Stimulated activated CD4-positive, alpha-beta T cell treated with anti-CD3 and anti-CD28 coated beads, Interleukin-15, amount 100 ng/mL, for 1 hour (primary cell): ENCODE measurements at places on chromosomes 11 and 22.

DNA sequence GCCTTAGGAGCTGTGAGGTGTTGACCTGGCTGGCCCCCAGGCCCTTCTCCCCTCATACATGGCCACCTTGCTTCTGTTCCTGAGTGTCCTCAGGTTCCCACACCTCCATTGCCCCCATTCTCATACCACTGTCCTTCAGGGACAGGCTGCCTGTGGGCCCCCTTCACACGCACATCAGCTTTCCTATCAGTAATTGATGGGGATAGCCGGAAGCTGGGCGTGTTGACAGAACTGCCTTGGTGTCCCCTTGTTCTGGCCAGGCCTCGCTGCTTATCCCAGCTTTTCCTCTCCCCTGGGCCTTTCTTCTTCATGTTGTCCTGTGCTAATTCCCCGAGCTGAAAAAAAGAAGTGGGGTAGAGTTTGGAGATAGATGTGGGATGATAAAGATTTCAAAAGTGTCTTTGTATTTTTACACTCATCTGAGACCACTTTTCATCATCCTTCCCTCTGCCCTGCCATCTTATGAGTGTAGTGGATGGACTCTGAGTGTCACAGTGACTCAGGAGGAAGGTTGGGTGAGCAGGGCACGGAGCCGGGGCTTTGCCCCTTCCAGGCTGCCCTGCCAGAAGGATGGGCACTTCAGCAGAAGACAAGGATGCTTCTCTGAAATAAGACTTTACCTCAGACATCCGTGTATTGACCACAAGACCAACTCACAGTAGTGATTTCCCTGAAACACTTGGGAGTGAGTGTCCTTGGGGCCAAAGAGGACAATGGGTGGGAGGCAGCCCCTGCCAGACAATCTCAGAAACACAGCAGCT, 42.8 kb downstream of the MED15 start:
- no peak for DNase-seq

DNA sequence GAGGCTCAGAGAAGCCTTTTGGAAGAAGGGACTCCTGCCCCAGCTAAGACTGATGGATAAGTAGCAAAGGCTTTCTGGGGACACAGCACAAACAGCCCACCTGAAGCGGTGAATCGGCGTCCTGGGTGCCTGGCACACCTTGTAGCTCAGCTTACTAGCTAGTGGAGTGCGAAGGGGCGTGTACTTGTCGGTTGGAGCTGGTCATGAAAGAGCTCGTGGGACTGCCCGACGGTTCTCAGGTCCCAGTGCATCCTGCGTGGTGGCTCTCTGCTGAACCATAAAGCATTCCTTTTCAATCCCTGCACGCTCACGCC, 690 bp upstream of the UVRAG start:
- DNase-seq, result no peak

DNA sequence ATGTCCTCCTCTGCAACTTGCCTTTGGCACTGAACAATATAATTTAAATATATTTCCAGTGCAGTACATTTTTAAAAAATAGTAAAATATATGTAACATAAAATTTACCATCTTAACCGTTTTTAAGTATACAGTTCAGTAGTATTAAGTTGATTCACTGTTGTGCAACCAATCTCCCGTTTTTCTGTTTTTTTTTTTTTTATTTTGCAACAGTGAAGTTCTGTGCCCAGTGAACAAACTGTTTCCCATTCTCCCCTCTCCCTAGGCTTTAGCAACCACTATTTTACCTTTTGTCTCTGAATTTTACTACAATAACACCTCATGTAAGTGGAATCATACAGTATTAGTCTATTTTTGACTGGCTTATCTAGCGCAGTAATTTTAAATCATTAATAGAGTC, 13.8 kb downstream of the PRRG4 start:
- no peak for DNase-seq

DNA sequence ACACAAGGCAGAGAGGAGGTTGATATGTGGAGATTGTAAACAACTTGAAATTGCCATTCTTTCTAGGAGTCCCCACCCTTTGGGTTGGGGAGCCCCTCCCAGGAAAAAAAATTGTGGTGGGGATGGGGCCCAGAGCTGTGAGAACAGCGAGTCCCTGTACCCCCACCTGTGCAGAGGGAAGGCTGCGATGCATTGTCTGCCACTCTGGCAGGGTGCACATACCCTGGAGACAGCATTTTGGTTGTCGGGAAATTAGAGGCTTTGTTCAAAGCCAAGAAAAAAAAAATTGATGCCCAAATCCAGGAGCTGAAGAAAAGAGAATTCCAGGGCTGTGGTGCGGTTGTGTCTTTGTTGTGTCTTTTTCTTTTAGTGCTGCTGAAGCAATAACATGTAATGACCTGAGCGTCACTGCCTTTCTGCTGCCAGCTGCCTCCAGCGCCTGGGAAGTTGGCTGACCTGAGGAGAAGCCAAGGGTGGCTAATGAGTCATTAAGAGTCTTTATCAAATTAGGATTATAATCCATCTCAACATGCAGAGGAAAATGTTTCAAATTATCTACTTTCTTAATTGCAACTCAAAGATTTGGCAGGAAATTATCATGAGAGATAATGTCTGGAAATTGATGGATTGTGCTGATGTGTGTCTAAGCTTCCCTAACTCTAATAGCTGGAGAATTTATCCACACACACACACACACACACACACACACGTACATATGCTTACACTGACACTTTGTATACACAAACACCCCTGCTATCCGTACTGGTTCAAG, 8.0 kb upstream of the PKNOX2 start:
- no peak for DNase-seq

- DNase-seq, result no peak
Measured at GRCh38 chr11:92482492-92483060, 258.0 kb downstream of the FAT3 start.

GRCh38 chr11:34318111-34319037, 39.4 kb downstream of the ABTB2 start:
- no peak for DNase-seq

GRCh38 chr11:101775033-101775432, 139.8 kb upstream of the CEP126 start:
- DNase-seq, result no peak

- no peak for DNase-seq
Measured at GRCh38 chr11:93143186-93143585, 54.6 kb downstream of the SLC36A4 start.

- no peak for DNase-seq
Measured at GRCh38 chr22:46754110-46754799, 8.2 kb upstream of the TBC1D22A start.

- peak; percentile 77 for DNase-seq
Measured at GRCh38 chr22:19629720-19630419, 84.4 kb upstream of the SEPTIN5 start.

GRCh38 chr11:34252651-34253050, 105.2 kb downstream of the ABTB2 start:
- DNase-seq, result no peak

GRCh38 chr22:46112405-46112804, 37.9 kb upstream of the PPARA start:
- no peak for DNase-seq
